ENCODE measurements at places on chromosomes 13 and 19. TPM values are rescaled to one million over a fixed set of nuclear protein-coding genes. Genes with fewer than 3 reads are reported as not detected.

The TMEM272 gene
- 3.9 TPM for total RNA-seq

The SCEL gene
- total RNA-seq: not detected

The ACP5 gene
- 2.1 TPM for total RNA-seq

The ANKRD24 gene
- 36.2 TPM for total RNA-seq

The ZNF563 gene
- total RNA-seq: 6.6 TPM

The KCNC3 gene
- total RNA-seq: 40.1 TPM

The COMMD6 gene
- total RNA-seq: 65.2 TPM

The KCNN1 gene
- 67.9 TPM for total RNA-seq

The SELENOV gene
- 1.1 TPM for total RNA-seq

The MYADM gene
- total RNA-seq: 71.5 TPM

The POU4F1 gene
- total RNA-seq: 0.24 TPM

The OR7C1 gene
- total RNA-seq: 0.34 TPM

The NPAS1 gene
- total RNA-seq: 9.4 TPM

The WDR88 gene
- 1.4 TPM for total RNA-seq

The TMEM150B gene
- 2.8 TPM for total RNA-seq

The CLASRP gene
- 73.5 TPM for total RNA-seq

The IGFL2 gene
- total RNA-seq: 1.3 TPM

Data from dorsolateral prefrontal cortex (tissue), 122 donors.